ENCODE measurements at places on chromosomes 12 and 14.
A peak's percentile ranks its signal among the peaks of the same experiment; 100 is the strongest.

DNA sequence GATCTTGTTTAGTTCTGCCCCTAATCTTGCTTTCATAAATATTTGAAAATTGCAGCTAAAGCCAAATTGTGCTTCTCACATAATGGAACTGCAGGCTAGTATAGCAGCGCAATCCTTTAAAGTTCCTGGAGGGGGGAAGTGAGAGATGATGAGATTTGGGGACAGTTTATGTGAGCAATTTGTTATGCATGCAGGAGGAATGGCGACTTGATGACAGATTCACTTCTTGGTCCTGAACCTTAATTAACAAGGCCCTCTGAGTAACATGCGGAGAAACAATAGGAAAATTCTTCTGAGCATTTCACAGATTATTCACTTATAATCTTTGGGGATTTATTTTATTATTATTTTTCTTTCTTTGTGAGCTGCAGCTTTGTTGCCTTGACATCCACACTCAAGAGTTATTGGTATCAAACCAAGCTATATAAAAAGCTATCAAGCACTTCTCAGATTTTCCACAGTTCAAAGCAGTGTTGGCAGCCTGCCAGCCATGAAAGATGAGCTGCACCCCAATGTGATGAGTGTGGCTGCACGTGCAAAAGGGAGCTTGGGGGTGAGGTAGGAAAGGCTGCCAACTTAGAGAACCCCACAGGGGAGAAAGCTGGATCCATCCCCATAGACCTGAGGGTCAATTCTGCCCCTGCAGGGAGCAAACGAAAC, 1662.2 kb upstream of the FLRT2 start:
- DNase-seq: no peak

- no peak for DNase-seq
Observed at GRCh38 chr12:21980544-21980943, 39.3 kb upstream of the ABCC9 start.

DNA sequence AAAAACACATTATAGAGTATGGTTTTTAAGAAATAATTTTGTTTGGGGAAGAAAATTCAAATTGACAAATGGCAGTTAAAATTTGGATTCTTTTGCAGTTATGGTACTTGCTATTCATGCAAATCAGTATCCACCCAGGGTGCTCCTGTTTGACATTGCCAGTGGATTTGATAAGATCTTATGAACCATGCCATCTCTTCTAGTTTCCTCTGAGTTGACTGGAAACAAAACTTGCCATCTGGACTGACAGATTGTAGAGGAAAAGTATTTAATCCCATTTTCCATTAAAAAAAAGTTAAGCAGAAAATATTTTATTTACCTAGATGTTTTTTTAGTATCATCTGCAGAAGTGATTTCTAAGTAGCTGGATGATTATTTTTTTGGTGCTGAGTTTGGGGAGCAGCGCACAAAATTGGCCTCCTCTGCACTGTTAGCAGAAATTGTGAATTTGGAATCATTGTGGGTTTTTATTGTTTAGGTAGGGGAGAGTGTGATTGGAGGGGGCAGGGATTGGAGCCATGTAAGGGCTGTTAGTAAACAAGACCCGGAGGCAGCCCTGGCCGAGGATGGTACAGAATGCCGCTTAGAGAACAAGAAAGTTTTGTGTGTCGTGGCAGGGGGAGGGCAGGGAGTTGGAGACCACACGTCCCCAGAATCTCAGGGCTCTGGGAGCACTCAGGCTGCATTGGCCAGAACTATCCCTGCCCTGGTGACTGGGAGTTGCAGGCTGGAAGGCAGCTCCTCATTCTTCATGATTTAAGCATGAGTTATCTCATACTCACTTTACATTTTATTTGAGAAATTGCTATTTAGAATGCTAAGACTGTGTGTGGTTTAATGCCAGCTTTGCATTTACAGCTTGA, 56.6 kb downstream of the WDR20 start:
- no peak for DNase-seq

- DNase-seq: no peak
Observed at GRCh38 chr12:58068706-58069105, 127.3 kb downstream of the ATP23 start.

GRCh38 chr12:98656289-98657101, 11.4 kb downstream of the APAF1 start:
- no peak for DNase-seq

GRCh38 chr12:131418884-131419283, 292.0 kb upstream of the SFSWAP start:
- no peak for DNase-seq

DNA sequence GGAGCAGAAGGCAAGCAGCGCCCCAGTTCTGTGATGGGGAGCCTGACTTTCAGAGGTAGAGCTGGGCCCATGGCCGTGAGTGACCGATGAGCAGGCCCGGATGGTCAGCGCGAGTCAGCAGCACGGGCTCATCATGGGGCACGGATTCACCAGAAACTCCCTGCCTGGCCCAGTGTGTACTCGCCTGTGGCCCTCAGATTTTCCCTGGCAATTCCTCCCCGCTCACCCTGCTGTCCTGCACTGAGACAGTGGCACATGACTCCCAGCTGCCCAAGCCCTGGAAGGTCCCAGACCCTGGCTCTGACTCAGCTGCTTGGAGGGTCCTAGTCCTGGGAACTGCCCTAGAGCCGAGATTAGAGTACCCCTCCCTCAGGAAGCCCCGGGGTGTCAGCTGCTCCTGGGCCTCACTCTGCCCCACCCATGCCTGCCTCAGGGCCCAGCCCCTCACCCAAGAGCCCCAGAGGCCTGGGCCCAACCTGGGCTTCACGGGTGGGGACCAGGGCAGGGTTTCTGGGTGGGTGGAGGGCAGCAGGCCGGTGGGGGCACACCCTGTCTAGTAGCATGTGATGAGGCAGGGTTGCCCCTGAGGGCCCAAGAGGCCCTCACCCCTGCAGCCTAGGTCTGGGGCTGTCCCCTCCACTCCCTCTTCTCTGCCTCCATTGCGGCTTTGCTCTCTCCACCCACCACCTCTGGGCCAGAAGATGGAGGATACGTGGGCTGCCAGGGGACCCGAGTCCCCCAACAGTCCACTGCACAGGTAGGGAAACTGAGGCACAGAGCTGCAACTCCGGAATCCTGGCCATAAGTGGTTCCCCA, 8.4 kb downstream of the TRMT61A start:
- DNase-seq: no peak

DNA sequence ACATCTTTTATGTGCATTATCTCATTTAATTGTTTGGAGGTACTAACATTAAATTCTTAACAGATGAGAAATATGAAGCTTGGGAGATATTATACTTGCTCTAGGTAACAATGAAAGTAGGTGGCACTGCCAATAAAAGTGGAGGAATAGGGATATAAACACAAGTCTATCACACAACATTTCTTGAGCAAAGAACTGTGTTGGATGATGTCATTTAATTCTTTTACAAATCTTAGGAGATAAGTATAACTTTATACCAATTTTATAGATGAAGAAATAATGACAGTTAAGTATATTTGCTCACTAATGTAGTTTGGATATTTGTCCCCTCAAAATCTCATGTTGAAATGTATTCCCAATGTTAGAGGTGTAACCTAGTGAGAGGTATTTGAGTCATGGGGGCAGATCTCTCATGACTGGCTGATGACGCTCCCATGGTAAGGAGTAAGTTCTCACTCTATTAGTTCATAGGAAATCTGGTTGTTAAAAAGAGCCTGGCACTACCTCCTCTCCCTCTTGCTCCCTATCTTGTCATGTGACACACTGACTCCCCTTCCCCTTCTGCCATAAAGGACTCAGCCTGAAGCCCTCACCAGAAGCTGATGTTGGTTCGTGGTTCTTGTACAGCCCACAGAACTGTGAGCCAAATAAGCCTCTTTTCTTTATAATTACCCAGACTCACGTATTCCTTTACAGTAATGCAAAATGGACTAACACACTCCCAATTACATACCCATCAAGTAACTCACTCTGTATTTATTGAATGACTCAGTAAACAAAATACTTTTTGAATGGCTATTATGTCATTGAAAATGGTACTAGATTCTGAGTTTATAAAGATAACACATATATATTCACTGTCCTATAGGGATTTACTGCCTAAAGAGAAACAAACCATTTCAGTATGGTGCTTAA, 146.8 kb upstream of the KITLG start:
- no peak for DNase-seq

DNA sequence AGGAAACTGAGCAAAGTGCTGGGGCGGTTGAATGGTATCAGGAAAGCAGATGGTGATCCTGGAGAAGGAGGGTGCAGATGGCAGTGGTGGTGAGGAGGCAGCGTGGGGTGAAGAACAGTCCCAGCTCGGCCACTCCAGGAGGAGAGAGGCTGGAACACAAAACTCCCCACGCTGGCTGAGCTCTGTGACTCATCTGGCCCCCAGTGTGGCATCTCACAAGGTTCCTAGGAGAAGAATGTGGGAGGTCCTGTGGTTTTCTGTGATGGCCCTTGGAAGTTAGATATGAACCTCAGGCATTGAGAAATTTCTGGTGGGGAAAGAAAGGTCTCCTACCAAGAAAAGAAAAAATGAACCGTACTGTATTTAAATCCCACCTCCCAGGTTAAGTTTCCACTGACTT, 8.0 kb upstream of the NRXN3 start:
- no peak for DNase-seq

GRCh38 chr12:34402899-34403705, 380.8 kb downstream of the ALG10 start:
- DNase-seq: no peak

- DNase-seq: no peak
Observed at GRCh38 chr14:103019826-103020225, 37.5 kb downstream of the CDC42BPB start.

- DNase-seq: no peak
Observed at GRCh38 chr14:72888636-72889201, 5.2 kb downstream of the DPF3 start.

GRCh38 chr14:91154851-91155625, 41.2 kb downstream of the DGLUCY start:
- peak; percentile 56 for DNase-seq

GRCh38 chr14:50599700-50600444, 39.9 kb downstream of the ATL1 start:
- no peak for DNase-seq

GRCh38 chr12:30026621-30027234, 243.0 kb upstream of the TMTC1 start:
- DNase-seq: no peak

GRCh38 chr12:91778091-91778832, 367.4 kb downstream of the BTG1 start:
- no peak for DNase-seq

Measured in effector memory CD8-positive, alpha-beta T cell (primary cell).